Karpas-422 (cell line): ENCODE measurements at places on chromosomes 13 and 19. TPM values are rescaled to one million over a fixed set of nuclear protein-coding genes. Genes with fewer than 3 reads are reported as not detected.
A peak's percentile ranks its signal among the peaks of the same experiment; 100 is the strongest.

- no peak for DNase-seq
Measured at GRCh38 chr19:6589711-6590257, 1.2 kb downstream of the CD70 start.

DNA sequence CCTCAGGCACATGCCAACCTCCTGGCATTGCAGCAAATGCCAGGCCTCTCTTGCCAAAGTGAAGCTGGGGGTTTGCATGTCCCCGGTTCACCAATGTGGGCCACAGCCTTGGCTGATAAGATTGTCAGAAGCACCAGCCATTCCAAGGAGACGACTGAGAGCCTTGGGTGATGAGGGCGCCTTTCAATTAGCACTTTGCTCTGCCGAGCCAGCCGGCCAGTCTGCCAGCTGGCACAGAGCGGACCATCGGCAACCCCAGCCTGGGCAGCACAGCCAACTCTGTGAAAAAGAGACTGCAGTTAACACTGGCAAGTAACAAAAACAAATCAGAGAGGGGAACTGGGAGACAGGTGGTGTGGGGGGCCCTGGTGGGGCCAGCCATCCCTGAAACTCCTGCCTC, 67.3 kb downstream of the EFNB2 start:
- no peak for DNase-seq

DNA sequence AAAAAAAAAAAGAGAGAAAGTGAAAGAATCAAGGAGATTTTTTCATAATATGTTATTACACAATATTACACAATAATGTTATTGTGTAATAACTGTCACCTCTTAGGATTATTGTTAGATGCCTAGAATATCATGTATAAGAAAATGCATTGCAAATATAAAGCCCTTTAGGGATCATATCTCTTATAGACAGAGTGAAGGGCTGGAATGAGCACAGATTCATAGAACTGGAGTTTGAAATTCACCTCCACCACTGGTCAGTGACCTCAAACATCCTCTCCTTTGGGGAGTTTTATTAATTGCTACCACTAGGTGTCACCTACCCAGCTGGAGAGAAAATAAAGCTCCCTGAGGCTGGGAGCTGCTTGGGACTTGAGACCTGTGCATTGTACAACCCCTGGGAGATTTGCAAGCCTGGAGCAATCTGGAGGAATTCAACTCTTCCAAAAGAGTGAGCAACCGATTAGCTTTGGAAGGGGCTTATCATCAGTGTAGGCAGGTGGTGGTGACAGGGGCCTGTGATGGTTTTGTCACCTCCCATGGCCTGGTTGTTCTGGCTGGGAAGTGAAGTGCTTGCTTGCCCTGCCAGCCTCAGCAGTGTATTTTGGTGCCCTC, 30.3 kb upstream of the FRY start:
- peak; percentile 75 for DNase-seq

The SOX1 gene
- not detected in 2 replicates for total RNA-seq

DNA sequence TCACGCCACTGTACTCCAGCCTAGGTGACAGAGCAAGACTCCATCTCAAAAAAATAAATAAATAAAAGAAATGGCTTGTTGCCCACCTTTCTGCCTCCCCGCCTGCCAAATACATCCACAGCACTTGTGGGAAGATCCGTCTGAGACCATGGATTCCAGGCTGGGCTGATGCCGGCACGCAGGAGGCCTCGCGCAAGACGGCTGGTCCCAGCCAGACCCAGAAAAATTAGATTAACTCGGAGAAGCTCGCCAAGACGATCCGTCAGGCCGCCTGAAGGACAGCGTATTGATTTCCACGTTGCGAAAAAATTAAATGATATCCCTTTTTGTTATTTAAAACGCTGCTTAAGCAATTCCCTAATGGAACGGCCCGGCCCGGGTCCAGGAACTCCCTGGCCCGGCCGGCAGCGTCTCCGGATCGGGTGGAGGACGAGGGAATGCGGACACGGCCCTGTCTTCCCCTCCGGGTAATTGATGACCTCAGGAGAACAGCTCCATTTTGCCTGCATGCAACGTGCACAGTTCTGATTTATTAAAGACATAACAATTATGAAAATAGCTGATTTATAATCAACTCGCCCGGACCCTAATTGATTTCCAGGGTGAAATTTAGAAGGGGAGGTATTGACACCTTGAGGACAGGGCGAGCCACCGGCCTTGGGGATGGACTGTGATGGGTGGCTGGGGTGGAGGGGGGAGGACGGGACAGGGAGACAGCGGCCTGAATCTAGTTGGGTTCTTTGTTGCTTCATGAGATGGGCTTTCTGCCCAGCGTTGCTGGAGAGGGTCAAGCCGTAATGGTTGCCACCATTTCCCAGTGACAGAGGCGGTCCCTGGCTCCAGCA, 52.1 kb downstream of the ZNRF4 start:
- no peak for DNase-seq

- DNase-seq, result no peak
Measured at GRCh38 chr13:22211876-22212275, 541.0 kb downstream of the FGF9 start.

- no peak for DNase-seq
Measured at GRCh38 chr13:113091891-113092775, 13.5 kb upstream of the F7 start.

GRCh38 chr13:24682353-24682752, 2.1 kb downstream of the ATP12A start:
- DNase-seq, result no peak

DNA sequence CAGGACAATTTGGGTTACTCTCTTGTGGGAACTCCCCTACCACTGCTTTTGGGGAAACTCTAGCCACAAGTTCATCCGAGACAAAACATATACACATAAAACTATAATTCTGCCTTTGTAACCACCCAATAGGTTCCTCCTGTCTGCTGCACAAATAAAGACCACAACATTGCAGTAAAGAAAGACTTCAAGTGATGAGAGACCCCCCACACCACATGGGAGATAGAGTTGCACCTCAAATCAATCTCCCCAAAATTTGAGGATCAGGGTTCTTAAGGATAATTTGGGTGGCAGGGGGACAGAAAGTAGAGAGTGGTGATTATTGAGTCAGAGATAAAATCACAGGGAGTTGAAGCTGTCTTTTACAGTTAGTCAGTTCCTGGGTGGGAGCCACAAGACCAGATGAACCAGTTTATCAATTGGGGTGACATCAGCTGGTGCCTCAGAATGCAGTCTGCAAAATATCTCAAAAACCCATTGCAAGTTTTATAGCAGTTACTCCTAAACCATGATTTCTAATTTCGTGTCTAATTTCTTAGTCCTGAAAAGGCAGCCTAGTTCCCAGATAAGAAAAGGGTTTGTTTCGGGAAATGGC, 1348.5 kb downstream of the PCDH9 start:
- DNase-seq, result no peak
